ENCODE measurements at places on chromosomes 2 and 18.

DNA sequence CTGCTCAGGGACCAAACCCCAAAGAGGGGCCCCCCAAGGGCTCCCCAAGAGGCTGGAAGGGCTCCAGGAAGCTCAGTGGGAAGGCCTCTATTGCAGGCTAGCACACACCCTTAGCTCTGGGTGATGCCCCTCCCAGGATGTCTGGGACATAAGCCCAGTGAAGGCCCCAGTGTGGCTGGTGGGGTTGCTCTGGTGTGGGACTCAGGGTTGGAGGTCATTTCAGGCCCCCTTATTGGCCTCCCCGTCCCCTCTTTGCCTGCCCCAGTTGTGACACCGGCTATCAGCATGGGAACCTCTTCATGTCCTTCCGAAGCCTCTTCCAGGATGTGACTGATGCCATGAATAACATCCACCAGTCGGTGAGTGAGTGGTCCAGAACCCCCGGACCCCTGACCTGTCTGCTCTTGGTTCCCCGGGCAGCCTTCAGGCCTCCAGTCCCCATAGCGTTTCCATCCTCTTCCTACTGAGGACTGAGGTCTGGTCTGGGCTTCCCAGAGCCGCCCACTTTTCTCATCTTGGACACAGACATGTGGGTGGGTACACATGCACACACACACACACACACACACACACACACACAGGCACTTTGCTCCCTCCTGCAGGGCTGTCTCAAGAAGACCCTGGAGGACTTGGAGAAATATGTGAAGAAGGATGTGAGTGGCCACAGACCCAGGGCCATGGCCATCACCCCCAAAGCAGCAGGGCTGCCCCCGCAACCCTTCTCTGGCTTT is 2.2 kb downstream of the NT5DC4 start:
- DNase-seq, result no peak

DNA sequence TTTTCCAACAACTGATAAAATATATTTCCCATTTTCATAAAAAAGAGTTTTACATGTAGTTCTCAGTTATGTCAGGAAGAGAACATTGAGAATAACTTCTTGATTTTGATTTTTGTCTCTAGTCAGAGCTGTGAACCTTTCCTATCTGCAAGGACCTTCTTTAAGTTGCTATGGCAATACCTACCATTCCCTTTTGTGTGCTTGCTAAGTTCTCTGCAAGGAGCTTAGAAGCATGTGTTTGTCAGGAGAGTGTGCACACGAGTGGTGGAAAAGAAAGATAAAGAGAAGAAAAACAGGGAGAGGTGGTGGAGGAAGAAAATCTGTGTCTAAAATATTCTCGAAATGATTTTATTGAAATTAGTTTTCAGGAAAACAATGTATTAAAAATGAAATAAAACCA is 140.3 kb upstream of the SLC8A1 start:
- DNase-seq, result no peak

- DNase-seq, result no peak
These were observed 56.6 kb upstream of the PPM1B start for GRCh38 chr2:44112096-44112495.

DNA sequence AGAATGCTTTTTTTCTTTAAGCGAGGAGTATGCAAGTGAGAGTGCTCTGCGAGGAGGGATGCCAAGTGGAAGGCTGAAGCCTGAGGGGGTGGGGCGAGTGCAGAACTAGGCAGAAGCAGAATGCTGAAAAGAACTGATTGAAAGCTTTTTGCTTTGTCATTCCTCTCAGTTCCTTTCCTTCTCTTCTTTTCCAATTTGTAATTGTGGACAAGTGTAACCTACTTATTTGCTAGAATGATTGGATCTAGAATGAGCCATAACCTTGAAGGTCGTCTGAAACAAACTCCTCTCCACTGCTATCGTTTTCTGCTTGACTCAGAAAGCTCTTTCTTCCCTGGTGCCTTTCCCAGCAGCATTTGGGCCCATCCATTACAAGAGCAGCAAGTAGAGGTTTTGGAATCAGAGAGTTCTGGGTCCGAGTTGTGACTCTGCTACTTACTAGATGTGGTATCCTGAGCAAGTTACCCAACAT is 115.3 kb downstream of the METTL8 start:
- DNase-seq, result no peak

GRCh38 chr18:46621871-46622270 is 35.1 kb downstream of the LOXHD1 start:
- no peak for DNase-seq

All from stimulated activated CD8-positive, alpha-beta memory T cell treated with anti-CD3 and anti-CD28 coated beads, Interleukin-4, amount 100 ng/mL, for 1 hour (primary cell).